ENCODE measurements at places on chromosomes 12 and 14.

DNA sequence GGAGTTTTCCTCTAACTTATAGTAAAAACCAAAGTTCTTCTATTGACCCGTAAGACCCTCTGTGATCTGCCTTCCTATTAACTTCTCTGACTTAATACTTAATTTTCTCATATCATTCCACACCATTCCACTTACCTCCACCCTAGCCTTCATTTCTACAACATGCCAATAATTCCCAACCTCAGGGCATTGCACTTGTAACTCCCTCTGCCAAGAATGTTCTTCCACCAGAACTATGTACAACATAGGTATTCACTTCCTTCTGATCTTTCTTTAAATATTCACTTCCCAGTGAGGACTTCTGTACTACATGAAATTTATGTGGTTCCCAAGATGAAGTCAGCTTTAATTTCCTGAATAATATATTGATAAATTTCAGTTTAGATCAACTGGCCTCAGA is 531.7 kb downstream of the LRFN5 start:
- DNase-seq, result no peak

- DNase-seq, result no peak
These were observed 9.3 kb upstream of the NFYB start for GRCh38 chr12:104147346-104147745.

DNA sequence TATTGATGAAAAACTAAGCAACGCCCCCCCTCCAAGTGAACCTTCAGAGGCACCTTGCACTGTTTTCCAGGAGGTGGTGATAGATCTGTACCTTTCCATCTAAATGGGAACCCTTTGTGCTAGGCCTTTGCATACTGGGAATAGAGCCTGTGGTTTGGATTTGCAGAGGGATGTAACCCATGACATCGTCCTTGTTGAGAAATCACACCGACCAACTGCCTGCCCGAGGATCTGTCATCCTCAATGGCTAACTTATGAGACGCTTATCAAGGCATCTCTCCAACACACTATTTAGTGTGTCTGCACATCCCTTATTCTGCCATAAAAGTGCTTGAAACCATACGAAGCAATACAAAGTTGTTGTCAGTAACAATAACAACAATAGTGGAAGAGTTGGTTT is 22.9 kb downstream of the NTN4 start:
- no peak for DNase-seq

DNA sequence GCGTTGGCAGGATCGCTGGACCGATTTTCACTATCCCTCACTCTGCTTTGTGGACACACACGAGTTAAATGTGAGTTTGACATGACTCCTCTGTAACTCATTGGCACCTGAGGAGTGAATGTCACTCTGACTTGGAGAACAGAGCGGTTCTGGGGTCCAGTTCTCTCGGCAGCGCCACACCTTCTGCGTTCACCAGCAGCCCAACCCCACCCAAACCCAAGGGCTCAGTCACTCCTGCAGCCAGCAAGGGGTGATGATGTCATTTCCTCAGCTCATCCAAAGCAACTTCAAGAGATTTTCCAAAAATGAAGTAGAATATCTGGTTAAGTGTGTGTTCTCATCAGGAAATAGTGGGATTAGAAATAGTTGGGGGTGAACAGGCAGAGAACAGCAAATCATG is 36.3 kb downstream of the ADGRD1 start:
- no peak for DNase-seq

DNA sequence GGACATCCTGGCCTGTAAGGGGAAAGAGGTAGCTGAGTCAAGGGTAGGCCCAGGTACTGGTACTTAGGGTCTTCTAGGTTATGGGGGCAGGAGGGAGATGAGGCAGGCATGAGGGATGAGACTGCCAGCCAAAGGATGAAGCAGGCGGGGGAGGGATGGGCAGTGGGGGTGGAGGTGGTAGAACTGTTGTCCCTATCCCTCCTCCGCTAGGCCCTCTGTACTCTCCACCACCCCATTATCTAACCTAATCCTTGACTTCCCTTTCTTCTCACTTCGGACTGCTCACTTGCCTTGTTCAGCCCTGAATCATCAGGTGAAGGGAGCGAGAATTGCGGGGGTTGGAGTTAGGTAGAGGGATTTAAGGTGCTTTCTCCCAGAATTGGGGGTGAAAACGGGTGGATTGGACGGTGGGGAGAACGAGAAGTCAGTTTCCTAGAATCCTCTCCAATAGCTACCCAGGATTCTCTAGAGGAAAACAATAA is 562 bp downstream of the PAN2 start:
- DNase-seq, result no peak

- DNase-seq, result no peak
These were observed 184.8 kb downstream of the SPTSSA start for GRCh38 chr14:34277191-34277590.

Measured in skeletal muscle cell (primary cell).